ENCODE measurements at places on chromosomes 7 and 10. TPM values are rescaled to one million over a fixed set of nuclear protein-coding genes. Genes with fewer than 3 reads are reported as not detected.

The GPRIN2 gene
- 8.5 TPM for polyA plus RNA-seq

The DDX56 gene
- 83.6 TPM for polyA plus RNA-seq

GRCh38 chr7:151744051-151744580, 132.8 kb downstream of the PRKAG2 start:
- DNase-seq = no peak

GRCh38 chr10:12914111-12914510, 87.4 kb downstream of the CCDC3 start:
- DNase-seq = no peak

DNA sequence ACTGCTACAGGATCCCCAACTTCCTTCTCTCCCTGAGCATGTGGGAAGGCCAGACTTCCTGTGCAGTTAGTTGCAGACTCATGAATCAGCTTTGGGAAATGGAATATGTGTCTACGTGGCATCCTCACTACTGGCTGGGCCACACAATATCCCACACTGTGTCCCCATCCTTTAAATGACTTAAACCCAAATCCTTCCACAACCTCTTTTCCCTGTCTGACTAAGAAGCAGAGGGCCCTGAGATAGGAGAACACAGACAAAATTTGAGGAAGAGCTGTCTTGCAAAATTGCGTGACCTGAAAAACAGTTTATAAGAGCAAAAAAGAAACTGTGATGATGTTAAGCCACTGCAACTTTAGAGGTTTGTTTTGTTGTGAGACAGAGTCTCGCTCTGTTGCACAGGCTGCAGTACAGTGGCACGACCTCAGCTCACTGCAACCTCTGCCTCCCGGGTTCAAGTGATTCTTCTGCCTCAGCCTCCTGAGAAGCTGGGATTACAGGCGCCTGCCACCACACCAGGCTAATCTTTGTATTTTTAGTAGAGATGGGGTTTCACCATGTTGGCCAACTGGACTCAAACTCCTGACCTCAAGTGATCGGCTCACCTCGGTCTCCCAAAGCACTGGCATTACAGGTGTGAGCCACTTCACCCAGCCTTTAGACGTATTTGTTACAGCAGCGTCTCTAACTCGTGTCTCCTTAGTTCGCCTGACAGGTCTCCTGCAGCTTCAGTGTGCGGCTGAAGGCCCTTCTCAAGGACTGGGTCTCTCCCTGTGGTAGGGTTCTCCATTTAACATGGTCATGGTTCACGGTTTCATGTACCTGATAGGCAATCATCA, 46.9 kb upstream of the SFMBT2 start:
- no peak for DNase-seq

- no peak for DNase-seq
Measured at GRCh38 chr7:18306696-18307095, 188.9 kb upstream of the HDAC9 start.

- no peak for DNase-seq
Measured at GRCh38 chr7:36040679-36041078, 112.4 kb upstream of the EEPD1 start.
